ENCODE measurements at places on chromosomes 12 and 14.

DNA sequence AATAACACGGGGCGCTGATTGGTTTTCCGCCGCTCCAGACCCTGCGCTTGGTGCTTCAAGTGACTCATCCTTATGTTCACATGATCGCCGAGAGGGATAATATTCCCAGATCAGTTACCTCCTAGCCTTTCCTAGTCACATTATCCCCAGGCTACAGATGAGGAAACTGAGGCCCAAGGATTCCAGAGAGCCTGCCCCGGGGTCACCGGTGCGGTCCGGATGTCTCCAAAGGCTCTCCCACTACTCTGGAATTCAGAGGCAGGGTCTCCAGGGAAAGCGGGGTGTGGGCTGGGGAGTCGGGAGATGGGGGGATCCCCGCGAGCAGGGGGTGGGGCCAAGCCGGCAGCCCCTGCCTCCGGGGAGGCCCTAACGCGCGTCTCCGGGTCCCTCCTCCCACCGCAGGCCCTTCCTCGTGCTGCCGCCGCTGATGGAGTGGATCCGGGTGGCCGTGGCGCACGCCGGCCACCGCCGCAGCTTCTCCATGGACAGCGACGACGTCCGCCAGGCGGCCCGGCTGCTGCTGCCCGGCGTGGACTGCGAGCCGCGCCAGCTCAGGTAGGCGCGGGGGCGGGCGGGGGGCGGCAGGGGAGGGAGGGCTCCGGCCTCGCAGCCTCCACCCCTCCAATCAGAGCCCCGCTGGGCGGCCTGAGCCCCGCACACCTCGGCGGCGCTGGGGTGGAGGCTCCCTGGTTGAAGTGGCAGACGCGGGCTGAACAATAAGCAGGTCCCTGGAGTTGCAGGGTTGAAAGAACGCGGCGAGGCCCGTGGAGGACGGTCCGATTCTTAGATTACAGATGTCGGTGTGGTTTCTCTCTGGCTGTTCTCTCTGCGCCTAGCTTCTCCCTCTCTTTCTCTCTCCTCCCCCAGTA lies 104.6 kb upstream of the PWP1 start:
- DNase-seq, result peak; percentile 16

- no peak for DNase-seq
These were observed 1528.9 kb upstream of the FLRT2 start for GRCh38 chr14:84001023-84001422.

DNA sequence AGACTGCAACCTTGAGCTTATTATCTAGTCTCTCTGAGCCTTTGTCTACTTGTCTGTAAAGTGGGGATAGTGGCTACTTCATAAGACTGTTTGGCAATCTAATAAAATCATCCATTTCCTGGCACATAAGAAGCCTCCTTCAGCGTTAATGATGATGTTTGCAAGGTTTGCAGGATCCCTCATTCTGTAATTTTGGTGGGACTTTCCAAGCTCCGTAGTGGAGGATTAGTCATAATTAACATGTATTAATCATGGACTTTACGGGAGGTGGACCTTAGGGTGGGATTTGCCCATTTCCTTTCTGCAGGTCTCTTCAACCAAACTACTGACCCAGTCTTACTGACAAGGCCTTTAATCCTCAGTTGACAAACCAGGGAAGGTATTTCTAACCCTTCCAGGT lies 66.2 kb downstream of the NTF3 start:
- DNase-seq, result no peak

DNA sequence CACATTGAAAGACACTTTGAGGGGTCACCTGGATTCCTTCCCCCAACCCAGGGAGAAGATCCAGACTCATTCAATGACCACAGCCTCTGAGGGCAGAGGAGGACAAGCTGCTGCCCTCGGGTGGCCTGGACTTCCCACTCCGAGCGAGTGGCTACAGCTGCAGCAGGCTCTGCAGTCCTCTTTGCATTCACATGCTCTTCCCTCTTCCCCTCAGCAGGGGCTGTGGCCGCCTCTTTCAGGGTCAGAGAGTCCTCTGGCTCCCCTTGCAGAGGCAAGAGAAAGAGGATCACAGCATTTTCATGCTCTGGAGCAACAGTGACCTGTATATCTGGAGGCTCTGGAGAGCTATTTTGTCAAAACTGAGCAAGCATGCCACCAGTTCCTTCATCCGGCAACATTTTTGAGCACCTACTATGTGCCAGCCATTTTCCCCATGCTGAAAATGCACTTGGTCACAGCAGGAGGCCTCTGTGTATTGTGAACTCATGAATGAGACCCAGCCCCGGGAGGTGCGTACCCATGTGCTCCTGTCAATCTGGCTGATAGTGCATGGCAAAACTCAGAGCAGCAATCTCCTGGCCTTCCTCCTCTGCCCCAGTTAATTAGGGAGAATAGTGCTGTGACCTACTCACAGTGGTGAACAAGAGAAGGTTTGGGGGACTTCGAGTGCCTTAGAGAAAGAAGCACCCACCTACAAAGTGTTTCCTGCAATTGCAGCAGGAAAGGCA lies 42.9 kb upstream of the KCNA5 start:
- DNase-seq, result no peak

DNA sequence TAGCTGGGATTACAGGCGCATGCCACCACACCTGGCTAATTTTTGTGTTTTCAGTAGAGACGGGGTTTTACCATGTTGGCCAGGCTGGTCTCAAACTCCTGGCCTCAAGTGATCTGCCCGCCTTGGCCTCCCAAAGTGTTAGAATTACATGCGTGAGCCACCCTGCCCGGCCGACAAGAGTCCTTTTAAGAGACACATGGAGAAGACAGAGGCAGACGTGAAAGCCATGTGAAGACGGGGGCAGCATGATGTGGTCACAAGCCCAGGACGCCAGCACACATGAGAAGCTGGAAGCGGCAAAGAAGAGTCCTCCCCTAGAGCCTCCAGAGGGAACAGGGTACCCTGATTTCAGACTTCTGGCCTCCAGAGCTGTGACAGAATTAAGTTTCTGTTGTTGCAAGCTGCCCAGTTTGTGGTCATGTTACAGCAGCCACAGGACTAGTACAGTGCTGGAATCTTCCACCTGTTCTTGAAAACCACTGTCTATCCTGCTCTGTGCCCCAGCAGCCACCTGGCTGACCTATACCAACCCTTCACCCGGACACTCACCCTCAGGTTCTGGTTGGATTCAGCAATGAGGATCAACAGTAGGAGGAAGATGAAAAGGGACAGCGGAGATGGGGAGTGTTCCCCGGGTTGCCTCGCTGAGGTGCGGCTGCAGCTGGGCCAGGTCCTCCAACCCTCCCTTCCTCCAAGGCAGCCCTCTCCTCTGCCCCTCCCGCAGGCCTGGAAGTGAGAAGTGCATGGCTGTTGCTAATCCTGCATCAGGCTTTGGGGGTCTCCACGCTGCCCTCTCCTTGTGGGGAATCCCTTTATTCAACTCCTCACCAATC lies 16.9 kb downstream of the VPS37B start:
- no peak for DNase-seq

DNA sequence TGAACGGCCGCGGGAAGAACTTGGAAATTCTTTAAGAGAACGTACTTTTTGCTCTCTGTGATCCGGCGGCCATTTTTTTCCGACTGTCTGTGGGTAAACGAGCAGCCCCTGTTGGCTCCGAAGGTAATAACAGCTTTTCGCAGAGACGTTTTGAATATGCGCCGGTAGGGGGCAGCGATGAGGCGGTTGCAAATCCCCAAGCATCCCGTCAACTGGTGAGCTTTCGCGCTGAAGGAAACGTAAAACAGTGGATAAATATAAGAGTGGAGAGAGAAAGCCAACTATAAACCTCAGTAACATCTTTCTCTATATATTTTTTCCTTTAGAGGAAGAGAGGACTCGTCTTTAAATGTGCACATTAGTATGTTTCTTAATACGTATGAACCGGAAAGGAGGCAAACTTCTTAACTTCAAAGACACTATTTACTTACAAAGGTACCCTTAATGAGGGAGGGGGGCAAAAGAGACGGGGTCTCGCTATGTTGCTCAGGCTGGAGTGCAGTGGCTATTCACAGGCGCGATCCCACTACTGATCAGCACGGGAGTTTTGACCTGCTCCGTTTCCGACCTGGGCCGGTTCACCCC lies 9.6 kb upstream of the NEMF start:
- peak; percentile 91 for DNase-seq

DNA sequence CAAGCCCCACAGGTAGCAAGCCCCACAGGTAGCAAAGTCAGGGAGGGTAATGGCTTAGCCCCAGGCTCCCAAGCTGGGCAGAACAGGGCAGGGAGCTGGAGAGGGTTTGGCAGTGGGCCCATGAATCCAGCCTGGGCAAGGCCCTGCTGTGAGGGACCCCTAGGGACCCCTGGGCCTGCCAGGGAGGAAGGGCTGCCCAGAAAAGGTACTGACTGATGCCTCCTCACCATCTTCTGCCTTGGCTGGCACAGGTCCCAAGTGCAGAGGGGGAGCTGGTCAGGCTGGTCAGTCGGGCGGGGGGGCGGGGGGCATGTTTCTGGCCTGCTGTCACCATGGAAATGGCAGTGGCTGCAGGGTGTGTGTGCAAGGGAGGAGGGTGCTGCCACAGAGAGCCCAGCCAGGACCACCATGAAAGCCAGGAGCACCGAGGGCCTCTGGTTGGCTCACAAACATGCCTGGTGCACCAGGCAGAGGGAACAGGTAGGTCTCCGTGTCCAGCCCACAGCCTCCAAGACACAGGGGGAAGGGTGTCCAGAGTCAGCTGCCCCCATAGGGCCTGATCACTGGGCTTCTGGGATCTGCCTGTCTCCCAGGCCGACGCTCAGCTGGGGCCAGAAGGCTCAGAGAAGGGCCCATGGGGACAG lies 1.5 kb upstream of the CRIP2 start:
- DNase-seq, result no peak

DNA sequence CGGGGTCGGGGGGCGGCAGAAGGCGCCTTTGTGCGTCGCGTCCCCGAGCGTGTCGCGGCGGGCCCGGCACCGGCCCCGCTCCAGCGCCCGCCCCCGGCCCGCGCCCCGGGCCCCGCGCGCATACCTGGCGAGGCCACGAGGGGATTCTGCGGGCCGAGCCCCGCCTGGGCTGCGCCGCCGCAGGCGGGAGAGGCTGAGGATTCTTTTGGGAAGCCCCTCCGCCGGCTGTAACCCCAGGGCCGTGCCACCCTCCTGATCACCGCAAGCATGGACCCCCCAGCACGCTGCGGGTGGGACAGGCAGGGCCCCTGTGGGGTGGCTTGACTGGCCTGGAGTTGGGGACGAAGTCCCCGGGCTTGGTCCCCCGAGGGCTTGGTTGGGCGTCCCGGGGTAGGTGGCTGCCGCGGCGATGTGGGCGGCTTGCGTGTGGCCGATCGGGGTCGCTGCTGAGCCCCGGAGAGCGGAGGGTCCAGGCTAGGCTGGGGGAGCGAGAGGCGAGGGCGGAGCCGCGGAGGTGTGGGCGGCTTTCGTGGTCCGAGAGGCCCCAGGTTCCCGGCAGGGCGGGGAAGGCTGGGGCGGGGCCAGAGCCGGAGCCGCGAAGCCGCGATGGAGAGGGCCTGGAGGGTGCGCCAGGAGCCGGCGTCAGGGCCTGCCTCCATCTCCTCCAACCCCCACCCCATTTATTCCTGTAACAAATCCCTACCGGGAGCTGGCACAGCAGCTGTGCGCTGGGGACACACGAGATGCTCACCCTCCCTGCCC lies 28.4 kb upstream of the GPR132 start:
- DNase-seq, result peak; percentile 66

DNA sequence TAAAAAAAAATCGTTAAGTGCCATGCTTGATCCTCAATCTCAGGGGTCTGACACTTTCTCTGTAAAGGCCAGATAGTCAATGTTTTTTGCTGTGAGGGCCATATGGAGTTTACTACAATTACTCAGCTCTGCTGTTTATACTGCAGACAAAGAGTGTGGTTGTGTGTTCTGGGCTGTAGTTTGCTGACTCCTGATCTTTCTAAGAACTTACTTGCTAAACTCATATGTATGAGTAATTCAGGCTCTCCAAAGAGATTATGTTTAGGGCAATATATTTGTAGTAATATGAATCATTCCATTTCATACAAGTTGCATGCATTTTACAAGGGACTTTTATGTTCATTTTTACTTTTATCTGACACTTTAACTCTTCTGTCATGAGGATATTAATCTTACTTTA lies 188.2 kb downstream of the TMTC2 start:
- no peak for DNase-seq
